CD8-positive, alpha-beta memory T cell (primary cell): ENCODE measurements at places on chromosomes 6 and 20.
A peak's percentile ranks its signal among the peaks of the same experiment; 100 is the strongest.

DNA sequence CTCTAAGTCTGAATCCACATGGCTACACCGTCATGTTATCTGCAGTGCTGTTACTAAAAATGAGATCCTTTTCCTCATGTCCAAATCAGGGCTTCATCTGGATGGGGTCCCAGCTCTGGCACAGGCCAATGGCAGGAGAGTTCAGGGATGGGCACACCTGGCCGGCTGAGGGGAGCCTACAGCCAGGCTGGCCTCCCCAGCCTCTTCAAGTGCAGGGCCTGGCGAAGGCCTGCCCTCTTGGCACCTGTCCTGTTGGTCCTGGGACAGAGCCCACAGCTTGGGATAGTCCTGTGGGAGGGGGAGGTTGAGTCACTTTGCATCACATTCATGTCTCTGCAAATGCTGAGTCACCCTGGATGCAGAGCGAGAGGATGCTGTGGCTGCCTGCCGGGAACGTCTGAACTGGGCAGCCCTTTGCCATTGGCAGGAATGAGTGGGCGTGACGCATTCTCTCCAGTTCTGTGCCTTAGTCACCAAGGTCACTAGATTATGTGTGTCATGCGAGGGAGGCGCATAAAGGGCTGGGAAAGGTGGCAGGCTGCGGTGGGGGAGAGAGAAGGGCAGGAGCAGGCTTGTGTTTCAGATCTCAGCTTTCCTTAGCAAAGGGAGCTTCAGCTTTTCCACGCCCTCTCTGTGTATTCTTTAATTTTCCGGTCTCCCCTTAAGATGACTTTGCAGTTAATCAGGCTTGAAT is 223.2 kb upstream of the ECI2 start:
- DNase-seq, result no peak

DNA sequence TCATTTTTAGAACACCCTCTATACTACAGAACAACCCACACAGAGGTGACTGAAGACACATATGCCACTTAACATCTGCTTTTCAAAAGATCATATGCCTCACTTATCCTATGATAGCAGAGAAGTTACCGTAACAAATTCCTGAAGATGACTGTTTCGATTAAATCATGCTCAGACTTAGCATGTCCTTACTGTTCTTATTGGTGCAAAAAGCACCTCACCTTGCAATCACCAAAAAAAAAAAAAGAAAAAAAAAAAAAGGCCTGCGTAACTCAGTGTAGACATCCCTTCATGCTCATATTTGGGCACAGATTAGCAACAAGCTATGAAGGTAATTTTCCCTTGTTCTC is 17.7 kb upstream of the DST start:
- no peak for DNase-seq

GRCh38 chr6:139027620-139028182 is 844 bp upstream of the ABRACL start:
- DNase-seq, result no peak

- DNase-seq, result no peak
Measured at GRCh38 chr6:116057766-116058165, 2.9 kb downstream of the FRK start.

DNA sequence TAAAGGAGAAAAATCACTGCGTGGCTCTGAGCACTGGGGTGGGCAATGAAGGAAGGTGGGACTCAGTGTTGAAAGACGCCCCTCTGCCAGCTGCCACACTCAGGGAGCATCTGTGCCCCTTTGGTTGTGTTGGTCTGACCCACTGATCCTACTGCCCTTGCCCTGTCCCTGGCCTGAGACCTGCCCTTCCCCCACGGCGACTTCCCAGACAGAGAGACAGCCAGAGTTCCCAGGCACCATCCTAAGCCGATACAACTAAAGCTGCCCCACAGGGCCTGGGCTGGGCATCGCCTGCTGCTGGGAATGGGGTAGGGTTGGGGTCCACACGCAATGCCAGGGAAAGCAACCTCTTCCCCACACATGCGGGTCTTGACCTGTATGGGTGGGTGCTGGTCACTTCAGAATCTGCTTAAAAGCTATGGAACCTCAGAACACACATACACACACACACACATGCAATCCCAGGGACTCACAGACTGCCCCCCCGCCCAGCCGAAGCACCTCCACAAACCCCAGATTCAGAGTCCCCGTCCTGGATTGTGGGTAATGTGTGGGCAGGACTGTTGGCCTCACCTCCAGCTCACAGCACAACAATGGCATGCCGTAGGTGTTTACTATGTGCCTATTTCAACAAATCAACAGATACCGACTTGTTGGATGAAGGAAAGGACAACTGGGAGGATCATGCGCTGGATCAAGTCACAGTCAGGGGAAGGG is 10.9 kb upstream of the SPDEF start:
- DNase-seq, result no peak

DNA sequence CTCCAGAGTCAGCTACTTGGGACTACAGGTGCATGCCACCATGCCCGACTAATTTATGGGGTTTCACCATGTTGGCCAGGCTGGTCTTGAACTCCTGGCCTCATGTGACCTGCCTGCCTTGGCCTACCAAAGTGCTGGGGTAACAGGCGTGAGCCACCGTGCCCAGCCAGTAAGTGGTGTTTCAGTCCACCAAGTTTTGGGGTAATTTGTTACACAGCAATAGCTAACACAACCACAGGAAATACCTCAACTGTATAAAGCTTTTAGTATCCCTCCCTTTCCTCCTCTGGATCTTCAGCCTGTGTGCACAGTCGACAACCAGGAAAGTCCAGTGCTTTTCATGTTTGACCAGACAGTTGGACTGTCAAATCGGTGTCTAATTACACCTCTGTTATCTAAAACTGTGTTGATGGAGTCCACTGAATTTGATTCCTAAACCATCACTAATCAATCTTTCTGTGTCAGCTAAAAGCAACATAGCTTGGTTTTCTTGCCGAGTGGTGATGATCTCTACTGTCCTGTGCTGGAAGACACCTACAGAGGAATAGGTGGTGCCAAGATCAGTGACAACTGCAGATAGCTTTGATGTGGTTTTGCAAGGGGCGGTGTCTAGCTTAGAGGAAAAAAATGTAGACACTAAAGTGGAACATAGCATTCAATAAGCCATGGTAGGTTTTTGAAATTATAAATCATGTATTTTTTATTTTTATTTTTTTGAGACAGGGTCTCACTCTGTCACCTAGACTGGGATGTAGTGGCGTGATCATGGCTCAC is 22.2 kb upstream of the ZBTB2 start:
- peak; percentile 80 for DNase-seq

GRCh38 chr20:5714261-5715041 is 35.8 kb upstream of the SHLD1 start:
- peak; percentile 92 for DNase-seq

DNA sequence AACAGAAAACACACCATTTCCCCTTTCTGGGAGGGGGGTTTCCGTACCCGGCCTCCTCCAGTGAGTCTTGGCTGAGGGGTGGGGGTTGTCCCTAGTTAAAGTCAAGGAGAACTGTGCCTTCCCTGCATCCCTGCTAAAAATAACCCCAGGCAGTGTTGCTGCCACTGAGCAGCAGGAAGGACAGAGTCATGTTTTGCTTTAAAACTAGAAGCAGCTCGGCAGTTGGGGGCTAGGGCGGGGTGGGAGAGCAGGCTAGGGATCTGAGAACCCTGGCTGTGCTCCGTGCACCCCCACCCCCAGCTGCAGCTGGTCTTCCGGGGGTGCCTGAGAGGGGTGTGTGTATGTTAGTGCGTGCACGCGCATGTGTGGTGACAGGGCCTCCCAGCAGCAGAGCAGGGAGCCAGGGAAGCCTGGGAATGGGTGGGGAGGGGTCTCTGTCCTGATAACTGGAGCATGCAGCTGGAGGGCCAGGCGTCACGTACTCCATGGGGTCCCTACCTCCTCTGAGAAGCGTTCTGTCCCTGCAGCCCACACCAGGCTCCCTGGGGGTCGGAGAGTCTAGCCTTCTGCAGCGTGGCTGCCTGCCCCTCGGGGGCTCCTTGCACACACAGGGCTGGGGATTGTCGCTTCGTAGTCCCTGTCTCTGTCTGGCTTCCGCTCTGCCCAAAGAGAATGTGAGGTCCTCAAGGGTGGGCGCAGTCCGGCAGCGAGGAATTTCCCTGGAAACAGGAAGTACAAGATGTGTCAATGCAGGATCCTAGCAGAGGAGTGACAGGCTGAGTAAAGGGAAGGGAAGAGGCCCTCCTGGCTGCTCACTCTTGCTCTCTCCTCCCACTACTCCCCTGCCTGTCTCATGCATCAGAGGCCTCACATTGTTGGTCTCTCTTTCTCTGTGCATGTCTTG is 16.8 kb upstream of the ARMC12 start:
- DNase-seq, result peak; percentile 33

- no peak for DNase-seq
Measured at GRCh38 chr6:75746221-75746620, 2.8 kb upstream of the MYO6 start.

GRCh38 chr20:8272766-8273165 is 140.7 kb downstream of the PLCB1 start:
- DNase-seq, result no peak

GRCh38 chr6:63899550-63899949 is 263.9 kb downstream of the PHF3 start:
- no peak for DNase-seq

- no peak for DNase-seq
Measured at GRCh38 chr6:43791745-43792422, 21.9 kb downstream of the VEGFA start.

DNA sequence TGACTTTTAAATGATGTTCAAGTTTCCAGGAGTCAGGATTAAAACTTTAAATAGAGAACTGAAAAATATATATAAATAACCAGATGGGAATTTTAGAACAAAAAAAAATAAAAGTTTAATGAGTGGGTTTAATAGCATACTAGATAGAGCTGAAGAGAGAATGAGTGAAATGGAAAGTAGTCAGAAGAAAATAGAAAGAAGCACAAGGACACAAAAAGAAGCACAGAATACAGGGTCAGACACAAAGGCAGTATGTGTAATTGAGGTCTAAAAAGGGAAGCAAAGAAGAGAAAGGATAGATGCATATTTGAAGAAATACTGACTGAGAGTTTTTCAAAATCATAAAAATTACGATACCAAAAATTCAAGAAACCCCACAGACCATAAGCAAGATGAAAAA is 159.8 kb upstream of the FERMT1 start:
- no peak for DNase-seq

DNA sequence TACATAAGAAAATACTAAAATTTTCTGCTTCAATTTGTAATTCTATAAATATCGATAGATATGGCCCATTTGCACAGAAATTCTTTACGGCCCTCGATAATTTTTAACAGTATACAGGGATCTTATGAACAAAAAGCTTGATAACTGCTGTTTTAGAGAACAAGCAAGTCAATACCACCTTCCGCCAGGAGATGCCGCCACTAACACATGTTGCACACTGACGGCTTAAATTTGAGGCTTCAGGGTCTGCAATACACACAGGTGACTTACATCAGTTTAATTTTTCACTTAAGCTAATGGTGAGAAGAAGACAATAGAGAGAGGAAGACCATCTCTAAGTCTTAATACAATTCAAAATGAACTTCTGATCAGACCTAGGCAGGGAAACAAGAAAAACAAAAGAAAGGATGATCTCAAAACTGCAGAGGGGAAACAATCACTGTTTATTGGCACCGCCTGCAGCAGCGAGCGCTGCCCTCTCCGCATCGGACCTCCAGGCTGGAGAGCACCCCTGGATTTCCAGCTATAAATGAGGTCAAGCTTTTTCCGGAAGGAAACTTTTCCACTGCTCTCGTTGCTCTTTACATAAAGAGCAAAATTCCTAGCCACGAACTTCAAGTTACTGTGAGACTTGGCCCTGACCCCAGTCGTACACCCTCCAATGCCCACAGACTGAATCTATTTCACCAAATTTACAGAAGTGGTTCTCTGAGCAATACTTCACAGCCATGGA is 53.9 kb downstream of the OTOR start:
- DNase-seq, result peak; percentile 21

- DNase-seq, result no peak
Measured at GRCh38 chr6:149230712-149231460, 86.6 kb upstream of the TAB2 start.

DNA sequence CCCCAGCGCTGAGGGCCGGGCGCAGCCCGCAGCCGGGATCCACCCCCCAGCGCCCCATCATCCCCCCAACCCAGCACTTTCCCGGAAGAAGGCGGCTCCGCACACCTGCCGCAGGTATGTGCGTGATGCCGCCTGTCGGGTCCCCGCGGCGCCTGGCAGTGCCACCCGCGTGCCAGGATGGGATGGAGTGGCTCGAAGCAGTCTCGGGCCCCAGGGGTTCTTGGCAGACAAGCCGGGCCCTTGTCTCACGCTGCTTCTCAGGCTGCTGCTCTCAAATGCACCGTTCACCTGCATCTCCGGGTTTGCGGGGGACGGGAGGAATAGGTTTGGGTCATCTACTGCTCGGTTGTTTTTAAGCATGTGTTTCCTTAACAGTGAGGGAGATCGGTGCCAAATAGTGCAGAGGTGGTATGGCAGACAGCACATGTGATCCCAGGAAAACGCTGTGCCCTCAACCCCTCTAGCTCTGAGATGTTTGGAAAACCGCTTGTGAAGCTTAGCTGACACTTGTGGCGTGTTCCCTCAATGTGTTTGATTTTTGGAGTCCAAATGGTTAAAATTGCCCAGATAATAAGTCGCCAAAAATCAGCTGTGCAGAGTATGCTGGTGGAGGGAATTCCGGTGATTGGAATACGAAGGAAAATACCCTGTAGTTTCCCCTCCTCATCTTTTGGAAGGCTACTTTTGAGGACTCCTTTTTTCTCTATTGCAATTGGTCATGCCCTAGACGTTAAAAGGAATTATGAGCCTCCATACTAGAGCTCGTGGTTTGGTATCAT is 926 bp downstream of the MYLIP start:
- DNase-seq, result peak; percentile 41

- no peak for DNase-seq
Measured at GRCh38 chr6:134245041-134245440, 72.9 kb downstream of the SGK1 start.

DNA sequence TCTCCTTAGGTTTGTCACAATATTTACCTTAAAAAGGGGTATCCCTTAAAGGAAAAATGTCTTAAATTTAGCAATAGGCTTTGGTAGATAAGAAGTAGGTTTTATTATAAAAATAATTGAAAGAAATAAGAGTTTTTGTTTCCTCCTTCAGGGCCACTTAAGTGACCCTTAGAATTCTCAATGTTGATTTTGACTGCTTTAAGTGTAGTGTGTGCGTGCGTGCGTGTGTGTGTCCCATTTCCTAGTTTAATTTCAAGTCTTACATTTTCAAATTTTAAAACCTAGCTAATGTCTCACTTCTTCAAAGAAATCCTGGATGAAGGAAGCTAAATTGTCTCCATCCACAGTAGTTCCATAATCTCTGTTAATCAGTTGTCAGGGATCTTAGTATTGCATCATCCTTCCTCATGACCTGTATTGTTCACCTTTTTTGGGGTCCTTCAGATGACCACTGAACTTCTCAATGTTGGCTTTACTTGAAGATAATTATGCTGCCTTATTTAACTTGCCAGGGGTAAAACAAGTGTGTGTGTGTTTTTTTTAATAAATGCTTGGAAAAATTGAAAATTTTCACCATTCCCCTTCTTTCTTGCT is 50.7 kb upstream of the TFB1M start:
- no peak for DNase-seq

DNA sequence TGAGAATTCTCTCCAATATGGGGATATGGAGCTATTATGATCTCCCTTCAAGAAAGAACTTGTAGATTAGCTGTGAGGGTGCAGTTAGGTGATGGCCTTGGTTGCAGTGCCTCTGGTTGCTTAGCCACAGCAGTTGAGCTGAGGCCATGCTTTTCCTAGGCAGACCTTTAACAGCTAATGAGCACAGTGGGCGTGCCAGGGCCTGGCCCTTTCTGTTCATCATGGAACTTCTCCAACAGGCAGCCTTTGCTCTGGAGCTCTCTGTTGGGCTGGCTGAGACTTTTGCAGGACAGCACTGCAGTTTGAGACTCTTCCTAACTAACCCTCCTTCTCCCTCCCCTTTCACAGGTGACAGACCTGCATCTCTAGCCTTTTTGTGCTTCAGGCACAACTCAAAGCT is 39.7 kb upstream of the TMEM170B start:
- DNase-seq, result no peak
